ENCODE measurements at places on chromosomes 4 and X.

DNA sequence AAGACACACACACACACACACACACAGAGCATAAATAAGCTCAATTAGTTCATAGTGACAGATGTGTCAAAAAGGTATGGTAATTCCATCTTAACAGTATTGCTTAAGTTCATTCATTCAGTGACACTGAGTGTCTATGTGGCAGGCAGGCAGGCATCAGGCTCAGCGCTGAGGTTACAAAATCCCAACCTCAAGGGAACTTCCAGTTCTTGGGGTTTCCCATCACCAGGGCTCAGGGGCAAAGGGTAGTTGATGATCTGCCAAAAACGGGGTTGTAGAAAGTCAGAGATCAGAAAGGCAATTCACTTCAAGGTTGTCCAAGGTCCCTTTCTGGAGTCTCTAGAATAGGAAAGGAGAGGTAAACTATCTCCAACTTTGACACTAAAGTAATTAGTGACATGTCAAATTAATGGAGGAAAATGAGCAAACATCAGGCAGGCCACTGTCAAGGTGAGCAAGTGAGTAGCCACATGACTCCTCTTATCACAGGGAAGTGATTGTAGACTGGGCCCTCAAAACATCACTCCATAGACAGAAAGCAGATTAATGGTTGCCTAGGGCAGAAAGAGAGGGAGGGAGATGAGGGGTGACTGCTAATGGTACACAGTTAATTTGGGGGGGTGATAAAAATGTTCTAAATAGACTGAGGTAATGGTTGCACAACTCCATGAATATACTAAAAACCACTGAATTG lies 41.8 kb downstream of the GPC4 start:
- DNase-seq: no peak
- H3K4me1 ChIP-seq: peaks cover 62% of the 10 kb centered on the region
- H3K27me3 ChIP-seq: no peaks in the 10 kb centered on the region
- H3K36me3 ChIP-seq: no peaks in the 10 kb centered on the region

DNA sequence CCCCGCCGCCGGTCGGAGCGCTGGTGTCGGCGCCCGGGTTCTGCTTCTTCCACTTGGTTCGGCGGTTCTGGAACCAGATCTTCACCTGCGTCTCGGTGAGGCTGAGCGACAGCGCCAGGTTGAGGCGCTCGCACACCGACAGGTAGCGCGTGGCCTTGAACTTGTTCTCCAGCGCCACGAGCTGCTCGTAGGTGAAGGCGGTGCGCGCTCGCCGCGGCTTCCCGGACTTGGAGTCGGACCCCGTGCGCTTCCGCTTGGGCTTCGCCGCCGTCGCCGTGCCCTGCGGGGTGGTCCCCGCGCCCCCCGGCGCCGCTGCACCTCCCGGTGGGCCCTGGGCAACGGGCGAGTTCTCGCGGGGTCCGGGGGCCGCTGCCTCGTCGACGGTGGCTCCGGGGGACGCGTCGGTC lies 3.1 kb downstream of the NKX1-1 start:
- peaks cover 8% of the 10 kb centered on the region for H3K27me3 ChIP-seq
- no peaks in the 10 kb centered on the region for H3K4me1 ChIP-seq
- no peak overlapping the region for H3K4me3 ChIP-seq
- no peak overlapping the region for H3K27ac ChIP-seq
- no peaks in the 10 kb centered on the region for H3K36me3 ChIP-seq

GRCh38 chrX:42151808-42152207 lies 228.5 kb upstream of the CASK start:
- no peak overlapping the region for H3K4me3 ChIP-seq
- no peaks in the 10 kb centered on the region for H3K4me1 ChIP-seq
- no peak overlapping the region for H3K27ac ChIP-seq
- no peaks in the 10 kb centered on the region for H3K27me3 ChIP-seq
- no peaks in the 10 kb centered on the region for H3K36me3 ChIP-seq
- DNase-seq: no peak

DNA sequence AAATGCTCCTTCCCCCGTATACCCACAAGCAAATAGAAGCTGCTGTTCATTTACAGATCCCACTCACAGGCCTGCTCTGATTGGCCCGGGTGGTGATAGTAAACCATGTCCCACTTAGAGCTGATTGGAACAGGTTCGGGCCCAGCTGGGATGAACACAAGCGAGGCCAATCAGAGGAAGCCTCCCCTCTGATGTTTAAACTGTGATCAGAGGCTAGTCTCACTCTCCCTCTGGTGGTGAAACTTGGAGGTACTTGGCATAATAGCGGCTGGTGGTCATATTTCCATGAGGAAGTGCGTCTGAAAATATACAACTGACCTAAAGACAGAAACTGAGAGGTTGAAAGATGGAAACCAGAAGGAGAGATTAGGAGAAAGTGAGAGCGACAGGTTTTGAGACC lies 51.5 kb upstream of the TRPC3 start:
- H3K27ac ChIP-seq: no peak overlapping the region
- H3K27me3 ChIP-seq: peaks cover 22% of the 10 kb centered on the region
- no peaks in the 10 kb centered on the region for H3K36me3 ChIP-seq
- no peak for DNase-seq
- H3K4me3 ChIP-seq: no peak overlapping the region

- peak overlapping the region; percentile 72 for H3K27ac ChIP-seq
- no peaks in the 10 kb centered on the region for H3K27me3 ChIP-seq
- H3K4me1 ChIP-seq: peaks cover 30% of the 10 kb centered on the region
- no peak overlapping the region for H3K4me3 ChIP-seq
- H3K36me3 ChIP-seq: no peaks in the 10 kb centered on the region
- no peak for DNase-seq
Observed at GRCh38 chr4:168408620-168409019, 71.7 kb downstream of the DDX60L start.

GRCh38 chr4:150722908-150723362 lies 141.0 kb downstream of the MAB21L2 start:
- H3K4me3 ChIP-seq: no peak overlapping the region
- H3K36me3 ChIP-seq: peaks cover 11% of the 10 kb centered on the region
- peak overlapping the region; percentile 77 for H3K27ac ChIP-seq
- H3K27me3 ChIP-seq: no peaks in the 10 kb centered on the region

DNA sequence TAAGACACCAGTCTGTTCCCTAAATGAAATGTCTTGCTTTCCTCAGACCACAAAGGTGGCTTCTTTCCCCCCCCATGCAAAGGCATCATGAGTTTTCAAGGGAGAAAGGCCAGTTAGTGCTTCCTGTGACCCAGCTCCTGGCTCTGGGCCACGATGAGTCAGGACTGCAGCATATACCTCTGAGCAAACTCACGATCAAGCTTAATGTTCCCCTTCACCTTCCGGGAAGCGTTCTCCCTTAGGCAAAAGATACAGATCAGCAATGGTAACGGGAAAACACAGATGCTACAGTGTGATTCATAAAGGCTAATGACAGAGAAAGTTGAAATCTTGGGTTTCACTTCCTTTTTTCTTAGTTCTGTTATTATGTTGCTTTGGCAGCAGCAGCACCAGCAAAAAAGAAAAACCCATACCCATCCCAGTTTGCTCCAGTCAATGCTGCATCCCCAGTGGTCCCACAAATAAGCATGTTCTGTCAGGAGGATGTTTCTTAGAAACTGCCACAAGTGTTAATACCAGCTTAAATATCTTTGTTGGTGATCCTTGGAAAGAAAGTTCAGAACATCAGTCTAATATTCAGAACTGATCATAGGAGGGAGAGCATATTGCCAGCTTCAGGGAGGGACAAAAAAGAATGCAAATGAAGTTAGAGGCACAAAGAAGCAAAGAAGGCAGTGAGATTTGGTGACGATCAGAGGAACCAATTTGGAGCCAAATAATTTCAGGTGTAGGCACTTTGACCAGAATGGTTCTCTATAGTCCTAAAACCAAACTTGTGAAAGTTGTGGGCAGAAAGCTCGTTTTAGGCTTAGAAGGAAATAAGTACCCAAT lies 41.2 kb downstream of the LONRF3 start:
- H3K4me3 ChIP-seq: no peak overlapping the region
- H3K36me3 ChIP-seq: no peaks in the 10 kb centered on the region
- H3K27me3 ChIP-seq: no peaks in the 10 kb centered on the region
- peak overlapping the region; percentile 23 for H3K27ac ChIP-seq
- peaks cover 3% of the 10 kb centered on the region for H3K4me1 ChIP-seq
- no peak for DNase-seq

DNA sequence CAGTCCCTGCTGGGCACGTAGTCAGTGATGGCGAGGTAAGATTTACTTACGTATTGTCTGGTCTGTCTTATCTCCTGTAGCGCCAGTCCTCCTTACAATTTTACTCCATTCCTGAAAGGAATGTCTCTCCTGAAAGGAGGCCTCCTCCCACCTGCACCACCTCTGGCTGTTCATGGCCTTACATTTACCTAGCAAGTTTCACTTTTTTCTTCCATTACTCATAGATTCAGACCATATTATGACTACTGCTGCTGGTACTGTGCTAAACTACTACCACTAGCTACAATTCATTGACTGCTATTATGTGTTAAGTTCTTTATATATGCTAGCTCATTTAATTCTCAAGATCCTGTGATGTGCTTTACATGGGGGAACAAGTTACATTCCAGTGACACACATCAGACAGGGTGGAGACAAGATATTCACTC lies 189.9 kb downstream of the BMPR1B start:
- no peaks in the 10 kb centered on the region for H3K27me3 ChIP-seq
- peaks cover 7% of the 10 kb centered on the region for H3K36me3 ChIP-seq

GRCh38 chr4:152691761-152692160 lies 12.0 kb upstream of the TMEM154 start:
- peaks cover 6% of the 10 kb centered on the region for H3K27me3 ChIP-seq
- no peak for DNase-seq
- no peak overlapping the region for H3K27ac ChIP-seq

DNA sequence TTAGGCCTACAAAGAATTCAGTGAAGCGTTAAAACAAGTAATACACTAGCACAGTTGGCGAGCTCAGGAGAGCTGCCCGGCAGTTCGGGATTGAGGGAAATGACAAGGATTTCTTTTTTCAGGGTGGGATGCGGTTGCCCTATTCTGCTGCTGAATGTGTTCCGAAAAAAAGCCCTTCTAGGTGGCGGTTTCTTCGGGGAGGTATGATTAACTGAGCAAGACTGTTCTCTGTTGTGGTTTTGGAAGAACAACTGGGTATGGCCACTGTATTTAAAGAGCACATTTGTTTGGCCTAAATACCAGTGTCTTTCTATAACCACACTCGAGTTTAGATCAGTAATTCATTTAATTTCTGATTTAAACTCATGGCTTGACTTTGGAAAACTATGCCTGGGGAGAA lies 459.7 kb upstream of the FAT1 start:
- no peak for DNase-seq
- no peaks in the 10 kb centered on the region for H3K27me3 ChIP-seq
- no peak overlapping the region for H3K4me3 ChIP-seq
- no peak overlapping the region for H3K27ac ChIP-seq

GRCh38 chr4:168722391-168722790 lies 225.5 kb downstream of the PALLD start:
- H3K36me3 ChIP-seq: peaks cover 36% of the 10 kb centered on the region
- H3K4me1 ChIP-seq: peaks cover 77% of the 10 kb centered on the region
- no peak for DNase-seq
- H3K4me3 ChIP-seq: no peak overlapping the region
- H3K27ac ChIP-seq: peak overlapping the region; percentile 87

- no peaks in the 10 kb centered on the region for H3K36me3 ChIP-seq
- H3K27me3 ChIP-seq: no peaks in the 10 kb centered on the region
- no peaks in the 10 kb centered on the region for H3K4me1 ChIP-seq
- no peak for DNase-seq
- no peak overlapping the region for H3K27ac ChIP-seq
- no peak overlapping the region for H3K4me3 ChIP-seq
Observed at GRCh38 chr4:101393256-101393655, 45.9 kb upstream of the PPP3CA start.

DNA sequence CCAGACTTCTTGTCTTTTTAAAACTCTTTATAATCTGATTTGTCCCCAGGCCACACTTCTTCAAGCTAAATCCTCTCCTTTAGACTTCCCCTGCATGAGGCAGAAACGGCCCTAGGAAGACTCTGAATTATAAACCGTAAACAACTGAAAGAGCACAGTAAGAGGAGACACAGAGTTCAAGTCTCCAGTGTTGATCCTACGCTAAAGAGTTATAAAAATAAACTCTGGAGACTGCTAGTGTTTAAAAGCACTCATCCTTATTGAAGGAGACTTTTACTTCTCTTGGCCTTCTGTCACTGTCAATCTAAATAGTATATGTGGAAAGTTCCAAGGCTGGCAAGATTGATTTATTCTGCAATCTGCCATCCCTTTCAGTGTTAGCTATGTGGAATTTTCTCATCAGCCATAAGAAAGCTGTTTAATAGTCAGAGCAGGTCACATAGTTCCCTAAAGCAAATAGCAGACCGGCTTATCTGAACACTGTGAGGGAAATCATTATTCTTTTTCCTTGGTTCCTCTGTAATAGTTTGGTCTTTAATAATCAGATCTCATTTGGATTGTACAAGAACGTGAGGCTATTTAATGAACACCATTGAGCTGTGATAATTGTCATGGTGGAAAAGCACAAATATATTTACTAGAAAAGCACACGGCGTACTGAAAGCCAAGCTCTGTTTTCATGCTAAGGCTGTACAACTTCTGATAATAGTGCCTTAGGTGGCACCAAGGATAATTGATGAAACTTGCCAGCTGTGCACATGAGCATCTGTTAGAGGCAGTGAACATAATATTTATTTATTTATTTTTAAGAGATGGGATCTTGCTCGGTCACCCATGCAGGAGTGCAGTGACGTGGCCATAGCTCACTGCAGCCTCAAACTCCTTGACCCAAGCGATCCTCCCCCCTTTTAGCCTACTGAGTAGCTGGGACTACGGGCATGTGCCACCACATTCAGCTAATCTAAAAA lies 157.7 kb downstream of the CEP135 start:
- H3K27ac ChIP-seq: no peak overlapping the region
- H3K27me3 ChIP-seq: no peaks in the 10 kb centered on the region
- no peak overlapping the region for H3K4me3 ChIP-seq
- peaks cover 8% of the 10 kb centered on the region for H3K4me1 ChIP-seq

- no peak for DNase-seq
- no peaks in the 10 kb centered on the region for H3K36me3 ChIP-seq
- H3K4me3 ChIP-seq: no peak overlapping the region
- no peak overlapping the region for H3K27ac ChIP-seq
Observed at GRCh38 chr4:151614561-151614960, 146.2 kb downstream of the GATB start.

DNA sequence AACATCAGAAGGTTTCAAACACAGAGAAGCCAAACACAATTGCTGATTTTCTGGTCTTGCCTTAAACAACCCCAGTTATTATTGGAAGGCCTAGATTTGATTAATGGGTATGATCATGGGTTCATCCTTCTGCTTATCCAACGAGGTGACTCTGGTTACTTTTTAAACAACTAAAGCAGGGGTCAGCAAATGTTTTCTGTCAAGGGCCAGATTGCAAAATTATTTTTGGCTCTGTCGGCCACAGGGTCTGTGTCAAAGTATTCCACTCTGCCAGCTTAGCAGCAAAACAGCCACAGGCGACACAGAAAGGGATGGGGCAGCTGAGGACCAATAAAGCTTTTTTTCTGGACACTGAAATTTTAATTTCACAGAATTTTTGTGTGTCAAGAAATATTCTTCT lies 249.1 kb upstream of the STS start:
- H3K36me3 ChIP-seq: no peaks in the 10 kb centered on the region
- no peak overlapping the region for H3K4me3 ChIP-seq
- H3K27me3 ChIP-seq: no peaks in the 10 kb centered on the region
- no peaks in the 10 kb centered on the region for H3K4me1 ChIP-seq
- no peak overlapping the region for H3K27ac ChIP-seq
- no peak for DNase-seq

GRCh38 chr4:121168446-121169281 lies 4.5 kb upstream of the TNIP3 start:
- no peaks in the 10 kb centered on the region for H3K27me3 ChIP-seq
- H3K36me3 ChIP-seq: no peaks in the 10 kb centered on the region
- no peak overlapping the region for H3K27ac ChIP-seq
- peaks cover 5% of the 10 kb centered on the region for H3K4me1 ChIP-seq
- no peak overlapping the region for H3K4me3 ChIP-seq

- DNase-seq: no peak
- H3K27me3 ChIP-seq: peaks cover 9% of the 10 kb centered on the region
- no peaks in the 10 kb centered on the region for H3K36me3 ChIP-seq
- no peak overlapping the region for H3K4me3 ChIP-seq
- H3K4me1 ChIP-seq: no peaks in the 10 kb centered on the region
Observed at GRCh38 chrX:119090627-119091026, 17.8 kb downstream of the CT47C1 start.

All from chondrocyte (in vitro differentiated cells).